ENCODE measurements at places on chromosomes 11 and 22. TPM values are rescaled to one million over a fixed set of nuclear protein-coding genes. Genes with fewer than 3 reads are reported as not detected.

DNA sequence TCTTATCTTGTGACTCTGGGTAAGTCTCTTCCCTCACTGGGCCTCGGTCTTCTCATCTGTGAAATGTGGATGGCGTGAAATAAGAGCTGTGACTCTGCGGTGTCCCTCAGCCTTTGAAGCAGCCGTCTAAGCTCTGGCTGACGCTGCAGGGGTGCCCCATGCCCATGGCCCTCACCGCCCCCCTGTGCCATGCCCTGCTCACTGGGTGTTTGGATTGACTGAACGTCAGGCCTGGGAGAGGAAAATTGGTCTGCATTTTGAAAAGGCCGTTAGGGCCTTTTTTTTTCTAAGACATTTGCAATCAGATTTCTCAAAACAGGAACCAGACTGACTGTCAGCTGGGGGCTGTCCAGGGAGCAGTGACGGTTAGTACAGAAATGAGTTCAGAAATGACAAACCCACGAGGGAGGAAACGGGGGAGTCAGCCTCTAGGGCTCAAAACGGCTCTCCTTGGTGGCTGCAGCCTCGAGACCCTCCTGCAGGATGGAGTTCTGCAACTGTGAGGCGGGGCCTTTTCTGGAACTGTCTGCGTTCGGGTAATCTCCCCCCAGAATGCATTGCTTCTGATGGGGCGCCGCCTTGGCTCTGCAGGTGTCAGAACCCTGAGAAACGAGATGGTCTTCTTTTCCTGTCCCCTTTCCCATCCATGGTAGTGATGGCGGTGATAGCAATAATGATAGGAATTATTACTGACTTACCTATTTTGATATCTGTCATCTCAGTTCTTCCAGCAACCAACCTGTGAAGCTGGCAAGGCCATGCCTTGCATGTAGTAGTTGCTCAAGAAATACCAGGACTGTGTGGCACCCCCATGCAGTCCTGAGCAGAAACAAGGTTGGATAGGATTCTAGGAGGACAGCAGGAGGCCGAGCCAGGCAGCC, 2.0 kb downstream of the GRK2 start:
- peak; percentile 81 for DNase-seq

GRCh38 chr11:77201991-77202841, 74.2 kb downstream of the MYO7A start:
- DNase-seq: no peak

GRCh38 chr11:8777907-8778767, 95.5 kb downstream of the RPL27A start:
- DNase-seq: no peak

DNA sequence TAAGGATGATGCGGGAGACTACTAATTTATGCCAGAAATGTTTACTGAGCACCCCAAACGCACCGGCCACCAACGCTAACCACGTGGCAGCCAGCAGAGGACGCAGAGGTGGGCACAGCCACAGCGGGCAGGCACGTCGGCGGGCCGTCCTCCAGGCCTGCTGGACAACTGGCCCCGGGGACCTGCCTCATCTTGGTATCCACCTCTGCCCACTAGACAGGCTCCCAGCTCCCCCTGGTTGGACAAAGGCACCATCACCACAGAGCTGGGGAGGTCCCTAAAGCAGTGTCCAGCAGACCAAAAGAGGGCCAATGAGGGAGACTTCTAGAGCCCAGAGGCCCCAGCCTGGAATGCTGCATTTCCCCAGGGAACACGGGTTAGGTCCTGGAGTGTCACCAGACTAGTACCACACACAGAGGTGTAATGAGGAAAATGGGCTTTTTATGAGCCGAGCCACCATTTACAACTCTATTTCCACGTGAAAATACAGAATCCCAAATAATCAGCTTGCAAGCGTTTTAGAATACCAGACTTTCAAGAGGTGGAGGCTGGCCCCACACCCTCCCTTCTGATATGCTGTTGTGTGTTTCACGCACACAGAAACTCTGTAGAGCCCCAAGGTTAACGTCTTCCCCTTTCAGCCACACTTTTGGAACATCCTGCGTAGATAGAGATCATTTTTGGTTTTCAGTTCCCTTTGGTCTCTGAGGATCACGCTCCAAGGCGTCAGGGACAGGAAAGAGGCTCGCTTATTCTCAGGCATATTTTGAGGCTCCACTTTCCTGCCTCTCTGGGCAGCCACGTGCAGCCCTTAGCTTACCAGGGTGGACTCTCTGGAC, 23.7 kb upstream of the BID start:
- DNase-seq: peak; percentile 90

DNA sequence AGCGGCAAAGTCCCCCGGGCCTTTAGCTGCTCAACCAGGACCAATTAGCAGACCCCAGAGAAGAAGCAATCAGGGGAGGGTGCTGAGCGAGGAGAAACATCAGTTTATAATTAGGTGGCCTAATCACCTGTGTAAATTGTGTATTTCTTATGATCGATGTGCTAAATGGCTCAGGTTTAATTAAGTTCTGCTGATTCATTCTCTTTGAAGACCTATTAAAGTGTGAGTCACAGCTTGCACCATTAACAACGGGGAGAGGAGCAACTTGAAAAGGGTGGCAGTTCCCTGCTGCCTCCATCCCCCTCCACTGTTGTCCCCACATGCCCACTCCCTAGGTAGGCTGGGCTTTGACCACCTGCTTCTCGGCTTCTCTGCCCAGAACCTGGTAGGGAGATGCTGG, 10.7 kb downstream of the ISX start:
- no peak for DNase-seq

GRCh38 chr11:23919455-23919854, 577.4 kb upstream of the LUZP2 start:
- DNase-seq: no peak

- DNase-seq: no peak
These were observed 24.9 kb downstream of the SLC43A1 start for GRCh38 chr11:57490456-57491248.

GRCh38 chr22:41713004-41713403, 13.7 kb downstream of the MEI1 start:
- no peak for DNase-seq

GRCh38 chr11:21323617-21324016, 654.2 kb downstream of the NELL1 start:
- no peak for DNase-seq

GRCh38 chr11:113387605-113388211, at the start of gene ANKK1:
TSS of gene ANKK1 (plus strand) at chr11:113387779. CDS start at chr11:113387885, 106 bp downstream.
- no peak for DNase-seq

DNA sequence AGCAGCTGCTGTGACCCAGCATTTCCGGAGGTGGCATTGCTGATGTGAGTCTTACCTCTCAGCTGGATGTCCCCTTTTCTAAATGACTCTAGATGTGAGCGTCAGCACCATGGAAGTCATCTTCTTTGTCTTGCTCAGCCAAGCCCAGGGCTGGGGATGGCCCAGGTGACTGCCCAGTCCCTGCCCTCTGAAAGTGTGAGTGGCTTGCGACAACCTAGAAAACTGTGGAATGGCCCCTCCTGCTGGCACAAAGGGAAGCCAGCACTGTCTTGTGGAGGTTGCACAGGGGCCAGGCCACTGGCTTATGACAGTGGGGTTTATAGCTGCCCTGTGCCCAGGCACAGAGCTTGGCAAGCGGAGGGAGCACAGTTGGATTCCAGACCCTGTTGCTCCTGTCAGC, 6.2 kb downstream of the TUB start:
- no peak for DNase-seq

GRCh38 chr11:66035653-66036333, 9.5 kb upstream of the CATSPER1 start:
- no peak for DNase-seq

DNA sequence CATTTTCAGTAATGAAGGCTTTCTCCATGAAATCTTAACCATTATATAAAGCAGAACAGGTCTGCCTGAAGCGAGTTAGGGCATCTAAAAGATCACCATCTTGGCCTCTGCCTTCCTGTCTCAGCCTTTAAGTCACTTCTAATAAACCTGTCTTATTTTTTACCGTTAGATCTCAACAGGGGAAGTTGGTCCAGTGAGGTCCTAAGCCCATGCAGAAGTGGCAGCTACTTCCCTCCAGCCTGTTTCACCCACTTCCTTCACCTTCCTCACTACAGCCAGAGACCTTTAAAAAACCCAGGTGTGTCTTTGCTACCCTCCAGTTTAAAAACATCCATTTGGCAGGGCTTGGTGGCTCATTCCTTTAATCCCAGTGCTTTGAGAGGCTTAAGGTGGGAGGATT, 14.1 kb upstream of the LIPT2 start:
- DNase-seq: no peak

- no peak for DNase-seq
These were observed 88.7 kb downstream of the STIM1 start for GRCh38 chr11:3944198-3944597.

DNA sequence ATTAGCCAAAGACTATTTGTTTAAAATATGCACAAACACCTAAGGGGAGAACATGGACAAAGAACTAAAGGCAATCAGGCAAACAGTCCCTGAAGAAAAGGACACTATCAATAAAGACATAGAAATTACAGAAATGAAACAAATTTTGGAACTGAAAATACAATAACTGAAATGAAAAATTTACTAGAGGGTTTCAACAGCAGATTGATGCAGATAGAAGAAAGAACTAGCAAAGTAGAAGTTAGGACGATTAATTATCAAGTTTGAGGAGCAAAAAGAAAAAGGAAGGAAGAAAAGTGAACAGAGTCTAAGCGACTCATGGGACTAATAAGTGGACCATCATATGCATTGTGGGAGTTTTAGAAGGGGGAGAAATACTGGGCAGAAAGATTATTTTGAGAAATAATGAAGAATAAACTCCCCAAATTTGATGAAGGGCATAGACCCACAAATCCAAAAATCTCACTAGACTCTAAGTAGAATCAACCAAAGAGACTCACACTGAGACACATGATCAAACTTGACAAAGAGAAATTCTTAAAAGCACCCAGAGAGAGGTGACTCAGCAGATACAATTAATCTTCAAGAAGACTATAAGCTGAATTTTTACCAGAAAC, 62.9 kb downstream of the JAM3 start:
- DNase-seq: no peak

Gene TRIM51
- total RNA-seq: not detected

Gene GLYAT
- total RNA-seq: not detected

Gene CAT
- total RNA-seq: 88.8 TPM

Gene TPBGL
- total RNA-seq: not detected

Gene TRIM6
- total RNA-seq: not detected

Gene MYO7A
- 0.17 TPM for total RNA-seq

Gene PKDREJ
- not detected for total RNA-seq
